ENCODE measurements at places on chromosomes 5 and 9.

DNA sequence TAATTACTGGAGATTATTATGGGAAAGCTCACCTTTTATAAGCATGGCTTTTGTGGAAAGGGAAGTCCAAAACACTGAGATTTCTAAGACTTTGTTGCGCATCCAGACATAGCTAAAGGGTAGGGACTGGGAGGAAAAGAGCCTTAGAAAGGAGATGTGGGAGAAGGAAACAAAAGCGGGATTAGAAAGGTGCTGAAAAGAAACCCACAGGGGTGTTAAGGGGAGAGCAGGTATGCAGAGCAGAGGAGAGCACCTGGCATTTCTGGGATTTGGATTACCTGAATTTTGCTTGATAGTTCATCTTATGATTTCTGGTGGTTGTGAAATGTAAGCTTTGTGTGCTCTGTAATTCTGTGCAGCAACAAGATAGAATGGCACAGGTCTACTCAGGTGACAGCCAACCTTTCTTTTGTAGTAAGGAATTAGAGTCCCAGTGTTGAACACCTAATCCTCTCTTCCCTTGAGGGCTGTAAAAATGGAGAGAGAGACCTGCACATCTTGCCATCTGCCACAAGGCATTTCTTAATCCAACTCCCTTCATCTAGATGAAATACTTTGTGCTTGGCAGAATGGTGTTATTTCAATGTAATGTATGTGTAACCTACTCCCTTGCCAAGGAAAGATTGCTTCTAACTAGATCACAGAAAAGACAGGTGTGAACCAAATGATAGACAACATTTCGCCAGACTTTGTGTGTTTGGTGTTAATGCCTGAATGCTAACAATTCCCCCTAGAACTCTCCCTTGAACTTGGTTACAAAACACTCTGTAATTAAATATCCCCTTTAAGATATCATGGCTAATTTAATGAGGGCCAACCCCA lies 47.4 kb downstream of the ATPSCKMT start:
- DNase-seq, result no peak

DNA sequence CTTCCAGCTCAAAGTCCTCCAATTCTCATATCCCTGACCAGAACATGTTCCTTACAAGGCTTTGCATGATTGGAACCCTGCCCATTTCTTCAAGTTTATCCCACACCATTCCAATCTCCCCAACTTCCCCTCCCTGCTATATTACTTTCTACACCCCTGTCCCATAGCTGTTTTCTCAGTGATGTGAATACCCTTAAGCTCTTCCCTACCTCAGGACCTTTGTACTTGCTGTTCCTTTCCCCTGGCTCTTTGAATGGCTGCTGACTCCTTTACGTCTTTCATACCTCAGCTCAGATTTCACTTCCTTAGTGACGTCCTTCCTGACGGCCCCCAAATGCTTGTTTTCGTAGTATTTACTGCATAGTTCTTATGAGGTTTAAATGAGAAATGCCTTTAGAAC lies 166.2 kb upstream of the ZNF462 start:
- no peak for DNase-seq

GRCh38 chr9:26171691-26172090 lies 493.4 kb upstream of the TUSC1 start:
- DNase-seq, result no peak

DNA sequence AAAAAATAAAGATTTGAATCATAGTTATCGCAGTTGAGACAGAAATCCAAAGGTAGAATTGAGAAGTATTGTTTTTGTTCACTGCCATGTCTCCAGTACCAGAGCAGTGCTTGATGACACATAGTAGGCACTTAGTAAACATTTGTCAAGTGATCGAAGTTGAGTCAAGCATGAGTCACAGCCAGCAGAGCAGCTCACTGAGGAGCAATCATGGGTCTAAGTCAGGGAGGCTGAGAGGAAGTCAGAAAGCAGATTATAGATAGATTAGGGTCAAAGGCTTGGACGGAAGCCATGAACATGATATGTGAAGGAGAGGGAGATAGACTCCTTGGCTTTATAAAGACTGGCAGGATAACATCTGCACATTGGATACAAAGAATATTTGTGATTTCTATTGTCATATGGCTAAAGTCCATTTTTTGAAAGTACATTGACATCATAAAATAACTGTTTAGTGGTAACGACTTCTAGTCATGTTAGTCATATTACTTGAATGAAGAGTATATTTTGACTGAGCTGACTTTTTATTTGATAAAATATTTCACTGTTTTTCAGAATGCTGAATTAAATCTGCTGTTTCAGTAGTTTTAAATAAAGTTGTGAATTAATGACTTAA lies 168.5 kb downstream of the RAB3C start:
- DNase-seq, result no peak

DNA sequence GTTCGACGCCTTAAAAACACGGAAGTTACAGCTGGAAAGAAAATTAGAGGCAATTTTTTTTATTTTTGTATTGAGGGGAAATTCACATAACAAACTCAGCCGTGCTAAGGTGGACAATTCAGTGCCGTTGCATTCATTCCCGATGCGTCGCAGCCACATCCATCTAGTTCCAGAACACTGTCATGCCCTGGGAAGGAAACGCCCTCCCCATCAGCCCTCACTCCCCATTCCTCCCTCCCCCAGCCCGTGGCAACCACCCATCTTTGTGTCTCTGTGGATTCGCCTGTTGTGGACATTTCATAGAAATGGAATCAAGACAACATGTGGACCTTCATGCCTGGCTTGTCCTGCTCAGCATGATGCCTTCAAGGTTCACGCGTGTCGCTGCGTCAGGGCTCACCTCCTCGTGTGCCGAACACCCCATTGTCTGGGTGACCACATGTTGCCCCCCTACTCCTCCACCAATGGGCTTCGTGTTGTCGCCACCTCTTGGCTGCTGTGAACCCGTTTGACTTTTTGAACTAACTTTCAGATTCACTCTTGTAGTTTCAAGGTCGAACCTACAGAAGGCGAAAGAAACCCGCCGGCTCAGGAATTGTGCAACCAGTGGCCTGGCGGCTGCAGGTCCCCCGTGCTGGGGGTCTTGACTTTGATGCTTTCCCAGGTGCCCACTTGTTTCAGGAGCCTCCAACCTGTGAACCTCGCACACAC lies 17.4 kb upstream of the CAMSAP1 start:
- no peak for DNase-seq

Data from RWPE2 (cell line).